Stimulated activated CD4-positive, alpha-beta T cell treated with anti-CD3 and anti-CD28 coated beads, Interleukin-1b, Interleukin-23, amount 100 ng/mL, for 1 hour (primary cell): ENCODE measurements at places on chromosomes 2 and 18.

GRCh38 chr18:12839526-12840196, 44.4 kb downstream of the PTPN2 start:
- no peak for DNase-seq

GRCh38 chr18:7755753-7756475, 188.8 kb downstream of the PTPRM start:
- DNase-seq, result no peak

GRCh38 chr2:219536425-219536824, 7.2 kb downstream of the CHPF start:
- DNase-seq, result no peak

DNA sequence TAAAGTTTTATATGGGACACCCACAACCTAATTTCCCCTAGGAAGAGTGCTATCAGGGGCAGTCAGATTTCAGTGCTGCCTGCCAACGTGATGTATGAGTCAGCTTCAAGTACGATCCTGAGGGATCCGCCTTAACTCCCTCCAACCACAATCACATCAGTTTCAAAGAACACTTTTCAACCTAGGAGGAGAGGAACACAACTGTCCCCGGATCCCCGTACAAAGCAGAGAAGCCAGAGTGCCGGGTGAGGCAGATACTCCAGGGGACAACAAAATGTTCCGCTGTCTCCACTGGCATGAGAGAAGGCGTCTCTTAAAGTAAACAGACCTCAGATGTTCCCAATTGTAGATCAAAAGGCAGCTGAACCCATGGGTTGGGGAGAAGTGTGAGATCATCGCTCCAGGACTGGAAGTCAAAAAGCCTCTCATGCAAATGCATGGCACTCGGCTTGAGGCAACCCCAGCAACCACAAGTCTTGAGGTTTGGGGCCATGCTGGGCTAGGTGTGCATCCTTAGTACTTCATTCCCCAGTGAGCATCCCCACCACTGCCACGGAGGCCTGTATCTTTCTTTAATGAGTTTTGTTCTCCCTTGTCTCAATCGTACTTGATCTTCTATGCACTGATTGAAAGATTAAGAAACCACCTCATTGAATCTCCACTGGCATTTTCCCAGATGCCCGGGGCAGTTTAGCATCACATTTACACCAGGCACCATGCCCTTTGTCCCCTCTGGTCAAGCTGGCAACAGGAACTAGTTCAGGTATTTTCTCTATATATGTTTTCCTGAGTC, 91.0 kb upstream of the CCBE1 start:
- DNase-seq, result no peak

DNA sequence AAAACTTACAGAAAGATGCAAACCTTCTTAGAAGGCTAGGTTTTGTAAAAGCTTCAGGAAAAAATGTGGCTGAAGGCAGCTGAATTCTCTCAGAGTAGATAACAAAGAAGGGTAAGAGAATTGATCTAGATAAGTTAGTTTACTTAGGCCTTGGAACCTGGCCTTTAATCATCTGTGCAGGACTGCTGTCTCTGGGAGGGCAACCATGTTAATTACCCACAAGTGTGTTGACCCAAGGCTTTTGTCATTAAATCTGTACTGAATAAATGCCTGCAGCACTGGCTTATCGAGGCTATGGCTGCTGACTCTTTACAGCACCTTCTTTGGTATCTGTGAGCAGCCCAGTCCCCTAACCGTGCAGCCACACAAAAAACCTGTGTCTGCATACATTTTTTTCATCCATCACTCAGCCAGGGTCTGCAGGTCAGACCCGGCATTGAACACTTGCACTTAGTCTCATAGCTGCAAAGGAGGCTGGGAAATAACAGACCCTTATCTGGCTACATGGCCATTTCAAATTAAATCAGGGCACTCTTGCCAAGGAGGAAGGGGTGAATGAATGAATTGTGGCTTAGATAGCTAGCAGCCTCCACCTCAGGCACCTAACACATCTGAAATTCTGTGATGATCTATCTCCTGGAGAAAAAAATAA, 120.2 kb upstream of the MSH2 start:
- no peak for DNase-seq

GRCh38 chr2:112304298-112304941, 29.0 kb downstream of the ZC3H6 start:
- no peak for DNase-seq

GRCh38 chr18:26792661-26793060, 72.8 kb downstream of the AQP4 start:
- no peak for DNase-seq

GRCh38 chr2:217199255-217199630, 339.4 kb upstream of the TNP1 start:
- DNase-seq, result no peak

- DNase-seq, result no peak
Observed at GRCh38 chr2:239779584-239779983, 245.6 kb downstream of the NDUFA10 start.

DNA sequence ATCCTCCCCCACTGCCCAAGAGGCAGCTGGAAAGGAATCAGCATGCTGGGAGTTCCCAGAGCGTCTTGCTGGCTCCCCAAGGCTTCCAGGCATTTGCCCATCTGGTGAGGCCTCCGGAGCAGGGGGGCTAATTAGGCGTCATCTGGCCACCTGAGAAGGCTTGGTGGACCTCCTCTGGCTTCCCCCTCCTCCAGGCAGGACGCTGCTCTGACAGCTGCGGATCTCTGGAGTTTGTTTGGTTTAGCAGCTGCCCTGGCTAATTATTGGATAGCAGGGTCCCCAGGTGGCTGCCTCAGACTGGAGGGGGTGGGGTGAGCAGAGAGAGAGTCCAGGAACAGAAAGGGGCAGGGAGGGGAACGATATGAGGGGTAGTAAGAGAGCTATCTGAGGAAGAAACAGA, 425.2 kb upstream of the MEX3C start:
- no peak for DNase-seq

GRCh38 chr18:3458378-3458777, 8.4 kb downstream of the TGIF1 start:
- DNase-seq, result no peak
